T-cell (primary cell): ENCODE measurements at places on chromosomes 11 and 22.

GRCh38 chr11:81432333-81432732 is 1301.3 kb downstream of the FAM181B start:
- no peaks in the 10 kb centered on the region for H3K27me3 ChIP-seq
- H3K36me3 ChIP-seq, result no peaks in the 10 kb centered on the region
- no peak for DNase-seq

DNA sequence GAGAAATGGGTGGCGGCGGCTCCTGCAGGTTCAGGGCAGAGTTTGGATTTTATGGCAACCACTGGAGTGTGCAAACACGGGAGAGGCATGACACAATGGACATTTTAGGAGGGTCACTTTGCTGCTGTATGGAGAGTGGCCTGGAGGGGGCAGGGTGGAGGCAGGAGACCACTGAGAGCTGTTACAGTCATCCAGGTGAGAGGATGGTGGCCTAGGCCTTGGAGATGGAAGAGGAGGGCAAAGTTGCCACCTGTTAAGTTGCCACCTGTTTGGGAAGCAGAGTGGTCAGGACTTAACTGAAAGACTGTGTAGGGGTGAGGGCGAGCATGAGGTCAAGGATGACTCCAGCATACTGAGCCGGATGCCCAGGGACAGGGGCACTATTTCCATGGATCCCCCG is 2.3 kb upstream of the RAD9A start:
- H3K36me3 ChIP-seq, result peaks cover 6% of the 10 kb centered on the region
- H3K27ac ChIP-seq, result no peak overlapping the region
- no peaks in the 10 kb centered on the region for H3K27me3 ChIP-seq
- H3K4me3 ChIP-seq, result no peak overlapping the region

DNA sequence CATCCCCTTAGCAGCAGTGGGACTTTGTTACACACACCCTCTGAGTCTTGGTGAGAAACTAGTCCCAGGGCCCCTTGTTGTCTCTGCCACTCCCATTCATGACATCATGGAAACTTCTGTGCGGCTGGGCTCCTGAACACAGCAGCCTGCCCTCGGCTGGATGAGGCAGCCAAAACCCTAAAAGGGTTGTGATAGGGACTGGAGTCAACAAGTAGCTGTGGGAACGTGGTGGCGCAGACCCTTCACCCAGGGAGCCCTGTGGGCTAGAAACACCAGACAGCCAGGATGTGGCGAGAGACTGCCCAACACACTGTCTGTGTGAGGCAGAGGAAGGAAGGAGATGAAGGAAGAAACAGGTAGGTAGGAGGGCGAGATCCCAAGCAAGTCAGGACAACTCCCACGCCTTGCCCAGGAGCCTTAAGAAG is 3.9 kb downstream of the CD3D start:
- H3K4me1 ChIP-seq, result peaks cover 40% of the 10 kb centered on the region
- peak; percentile 88 for DNase-seq
- H3K27me3 ChIP-seq, result no peaks in the 10 kb centered on the region
- peak overlapping the region; percentile 73 for H3K4me3 ChIP-seq

- no peak for DNase-seq
- no peaks in the 10 kb centered on the region for H3K36me3 ChIP-seq
- no peak overlapping the region for H3K27ac ChIP-seq
- H3K4me3 ChIP-seq, result no peak overlapping the region
- H3K4me1 ChIP-seq, result no peaks in the 10 kb centered on the region
Observed at GRCh38 chr11:6925636-6926207, 504 bp upstream of the ZNF215 start.

- H3K4me3 ChIP-seq, result no peak overlapping the region
- no peaks in the 10 kb centered on the region for H3K27me3 ChIP-seq
- DNase-seq, result no peak
- H3K36me3 ChIP-seq, result no peaks in the 10 kb centered on the region
- no peaks in the 10 kb centered on the region for H3K4me1 ChIP-seq
Observed at GRCh38 chr11:56705784-56706396, 7.0 kb downstream of the OR9G1 start.

GRCh38 chr22:47396105-47396504 is 633.7 kb downstream of the TBC1D22A start:
- H3K4me3 ChIP-seq, result no peak overlapping the region
- H3K36me3 ChIP-seq, result no peaks in the 10 kb centered on the region
- no peak overlapping the region for H3K27ac ChIP-seq
- DNase-seq, result no peak
- no peaks in the 10 kb centered on the region for H3K27me3 ChIP-seq
- no peaks in the 10 kb centered on the region for H3K4me1 ChIP-seq

DNA sequence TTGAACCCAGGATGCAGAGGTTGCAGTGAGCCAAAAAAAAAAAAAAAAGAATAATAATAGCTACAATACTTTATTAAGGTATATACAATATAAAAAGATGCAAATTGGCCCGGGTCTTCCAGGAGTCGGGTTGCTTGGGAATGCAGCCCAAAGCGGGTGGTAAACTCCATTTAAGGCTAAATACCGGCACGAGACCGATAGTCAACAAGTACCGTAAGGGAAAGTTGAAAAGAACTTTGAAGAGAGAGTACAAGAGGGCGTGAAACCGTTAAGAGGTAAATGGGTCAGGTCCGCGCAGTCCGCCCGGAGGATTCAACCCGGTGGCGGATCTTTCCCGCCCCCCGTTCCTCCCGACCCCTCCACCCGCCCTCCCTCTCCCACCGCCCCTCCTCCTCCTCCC is 143.3 kb downstream of the DLG2 start:
- no peaks in the 10 kb centered on the region for H3K27me3 ChIP-seq
- no peaks in the 10 kb centered on the region for H3K36me3 ChIP-seq

- H3K4me1 ChIP-seq, result peaks cover 5% of the 10 kb centered on the region
- H3K27me3 ChIP-seq, result no peaks in the 10 kb centered on the region
- DNase-seq, result no peak
- no peaks in the 10 kb centered on the region for H3K36me3 ChIP-seq
Observed at GRCh38 chr22:25774575-25775026, 32.6 kb downstream of the MYO18B start.

GRCh38 chr11:12222055-12222792 is 111.8 kb downstream of the MICAL2 start:
- peaks cover 54% of the 10 kb centered on the region for H3K4me1 ChIP-seq
- H3K4me3 ChIP-seq, result no peak overlapping the region
- H3K36me3 ChIP-seq, result peaks cover 40% of the 10 kb centered on the region
- H3K27me3 ChIP-seq, result no peaks in the 10 kb centered on the region

- no peaks in the 10 kb centered on the region for H3K27me3 ChIP-seq
- no peak for DNase-seq
- H3K4me3 ChIP-seq, result no peak overlapping the region
- no peaks in the 10 kb centered on the region for H3K4me1 ChIP-seq
- H3K36me3 ChIP-seq, result no peaks in the 10 kb centered on the region
Observed at GRCh38 chr11:116336540-116336939, 436.2 kb downstream of the BUD13 start.

- H3K27me3 ChIP-seq, result peaks cover 5% of the 10 kb centered on the region
- no peaks in the 10 kb centered on the region for H3K4me1 ChIP-seq
- no peak overlapping the region for H3K4me3 ChIP-seq
Observed at GRCh38 chr11:126833065-126833464, 167.5 kb downstream of the KIRREL3 start.

- no peak overlapping the region for H3K4me3 ChIP-seq
- H3K27me3 ChIP-seq, result no peaks in the 10 kb centered on the region
- H3K36me3 ChIP-seq, result no peaks in the 10 kb centered on the region
Observed at GRCh38 chr11:25119416-25119815, 622.6 kb downstream of the LUZP2 start.

DNA sequence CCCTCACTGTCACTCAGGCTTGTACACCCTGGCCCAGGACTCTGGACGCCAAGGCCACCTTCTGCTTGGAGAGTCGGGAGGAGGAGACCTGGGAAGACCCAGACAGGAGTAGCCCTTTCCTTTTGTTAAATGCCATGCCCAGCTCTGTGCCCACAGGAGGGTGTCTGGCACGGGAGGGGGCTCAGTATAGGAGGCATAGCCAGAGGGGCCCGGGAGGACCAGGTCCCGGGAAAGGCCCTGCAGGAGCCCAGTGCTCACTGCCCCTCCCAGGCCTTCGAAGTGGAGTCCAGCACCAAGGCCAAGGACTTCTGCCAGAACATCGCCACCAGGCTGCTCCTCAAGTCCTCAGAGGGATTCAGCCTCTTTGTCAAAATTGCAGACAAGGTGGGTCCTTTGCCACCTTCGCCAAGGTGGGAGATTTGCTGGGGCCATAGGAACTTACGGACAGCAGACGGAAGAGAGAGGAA is 79.0 kb downstream of the MYO7A start:
- H3K4me3 ChIP-seq, result no peak overlapping the region
- H3K27ac ChIP-seq, result no peak overlapping the region
- H3K4me1 ChIP-seq, result peaks cover 3% of the 10 kb centered on the region
- H3K36me3 ChIP-seq, result no peaks in the 10 kb centered on the region
- no peak for DNase-seq
- H3K27me3 ChIP-seq, result no peaks in the 10 kb centered on the region

GRCh38 chr11:112630496-112630895 is 330.7 kb upstream of the NCAM1 start:
- H3K4me1 ChIP-seq, result no peaks in the 10 kb centered on the region
- DNase-seq, result no peak
- no peaks in the 10 kb centered on the region for H3K27me3 ChIP-seq
- H3K4me3 ChIP-seq, result no peak overlapping the region
- H3K27ac ChIP-seq, result no peak overlapping the region

DNA sequence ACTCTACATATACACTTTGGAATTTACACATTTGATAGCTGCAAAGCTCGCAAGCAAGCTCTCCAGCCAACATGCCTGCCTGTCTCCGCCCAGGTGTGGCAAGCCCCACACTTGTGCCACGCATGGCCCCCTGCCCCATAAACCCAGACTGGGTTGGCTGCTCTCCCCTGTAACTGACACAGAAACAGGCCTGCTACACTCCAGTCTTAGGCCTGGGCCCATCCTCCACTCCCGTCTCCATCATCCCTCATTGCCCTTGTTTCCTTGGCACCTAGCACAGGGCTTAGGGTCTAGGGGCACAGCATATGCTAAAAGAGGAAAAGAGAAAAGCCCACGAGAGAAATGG is 41.4 kb downstream of the PACSIN2 start:
- H3K36me3 ChIP-seq, result no peaks in the 10 kb centered on the region
- no peaks in the 10 kb centered on the region for H3K27me3 ChIP-seq
- peaks cover 3% of the 10 kb centered on the region for H3K4me1 ChIP-seq

- H3K27ac ChIP-seq, result no peak overlapping the region
- DNase-seq, result no peak
- peaks cover 2% of the 10 kb centered on the region for H3K4me1 ChIP-seq
- no peaks in the 10 kb centered on the region for H3K36me3 ChIP-seq
Observed at GRCh38 chr11:124837491-124837856, 27.8 kb upstream of the ROBO3 start.

DNA sequence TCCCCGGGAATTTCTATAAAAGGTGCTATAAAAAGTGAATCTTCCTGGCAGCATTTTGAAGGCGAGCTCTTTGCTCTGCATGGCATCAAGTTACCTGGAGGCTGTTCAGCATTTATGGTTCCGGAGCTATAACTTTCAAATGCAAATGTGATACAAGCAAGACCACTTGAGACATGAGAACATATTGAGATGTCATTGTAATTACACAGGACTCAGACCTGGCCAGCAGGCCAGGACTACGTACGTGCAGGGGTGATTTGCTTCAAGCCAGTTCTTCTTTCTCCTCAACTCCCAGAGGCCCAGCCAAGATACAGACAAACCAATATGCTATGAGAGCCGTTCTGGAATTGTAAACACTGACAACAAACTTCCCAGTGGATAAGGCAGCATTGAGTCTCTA is 227.4 kb upstream of the FAT3 start:
- H3K4me1 ChIP-seq, result no peaks in the 10 kb centered on the region
- no peaks in the 10 kb centered on the region for H3K27me3 ChIP-seq
- no peaks in the 10 kb centered on the region for H3K36me3 ChIP-seq

- no peaks in the 10 kb centered on the region for H3K27me3 ChIP-seq
- no peak for DNase-seq
- no peak overlapping the region for H3K4me3 ChIP-seq
- no peak overlapping the region for H3K27ac ChIP-seq
- peaks cover 5% of the 10 kb centered on the region for H3K4me1 ChIP-seq
- H3K36me3 ChIP-seq, result peaks cover 37% of the 10 kb centered on the region
Observed at GRCh38 chr11:72002841-72003775, 4.4 kb downstream of the IL18BP start.

GRCh38 chr22:48906216-48906835 is 921.3 kb downstream of the BRD1 start:
- H3K4me1 ChIP-seq, result no peaks in the 10 kb centered on the region
- H3K27ac ChIP-seq, result no peak overlapping the region
- H3K27me3 ChIP-seq, result no peaks in the 10 kb centered on the region
- no peak for DNase-seq
- no peaks in the 10 kb centered on the region for H3K36me3 ChIP-seq
- H3K4me3 ChIP-seq, result no peak overlapping the region

- H3K27ac ChIP-seq, result no peak overlapping the region
- no peaks in the 10 kb centered on the region for H3K36me3 ChIP-seq
- DNase-seq, result no peak
Observed at GRCh38 chr22:48277868-48278581, 1515.6 kb downstream of the TBC1D22A start.

- H3K27ac ChIP-seq, result no peak overlapping the region
- no peaks in the 10 kb centered on the region for H3K27me3 ChIP-seq
- H3K36me3 ChIP-seq, result no peaks in the 10 kb centered on the region
- H3K4me3 ChIP-seq, result no peak overlapping the region
Observed at GRCh38 chr22:20018001-20018400, 1.4 kb upstream of the ARVCF start.

DNA sequence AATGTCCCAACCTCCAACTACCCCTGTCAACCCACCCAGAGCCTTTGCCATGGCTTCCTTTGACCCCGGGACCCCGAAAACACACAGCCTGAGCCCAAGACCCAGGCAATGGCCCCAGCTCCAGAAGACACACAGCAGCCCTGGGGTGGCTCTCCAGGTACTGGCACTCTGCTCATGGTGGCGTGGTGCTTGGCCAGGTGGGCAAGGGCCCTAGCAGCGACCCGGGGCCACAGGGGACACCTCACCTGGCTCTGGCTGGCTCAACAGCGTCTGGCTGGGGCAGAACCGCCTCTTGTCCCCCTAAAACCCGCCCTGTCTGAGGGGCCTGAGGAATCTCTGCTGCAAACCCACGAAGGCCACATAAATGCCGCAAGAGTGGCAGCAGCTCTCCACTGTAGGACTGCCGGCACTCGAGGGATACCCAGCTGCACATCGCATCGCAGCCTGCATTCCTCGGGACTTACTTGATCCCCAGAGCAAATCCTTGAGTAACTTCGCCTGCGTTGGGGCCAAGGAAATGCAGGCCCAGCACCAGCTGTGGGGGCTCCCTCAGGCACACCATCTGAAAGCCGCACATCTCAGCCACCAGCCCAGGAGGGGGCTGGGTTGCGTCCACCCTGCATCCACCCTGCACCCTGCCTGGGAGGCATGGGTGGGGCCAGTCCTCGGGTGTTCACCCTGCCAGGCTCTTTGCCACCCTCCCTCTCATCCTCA is 23.1 kb upstream of the GNB1L start:
- H3K27ac ChIP-seq, result no peak overlapping the region
- no peak overlapping the region for H3K4me3 ChIP-seq
- peaks cover 5% of the 10 kb centered on the region for H3K36me3 ChIP-seq
- no peak for DNase-seq
- no peaks in the 10 kb centered on the region for H3K27me3 ChIP-seq
- peaks cover 37% of the 10 kb centered on the region for H3K4me1 ChIP-seq

DNA sequence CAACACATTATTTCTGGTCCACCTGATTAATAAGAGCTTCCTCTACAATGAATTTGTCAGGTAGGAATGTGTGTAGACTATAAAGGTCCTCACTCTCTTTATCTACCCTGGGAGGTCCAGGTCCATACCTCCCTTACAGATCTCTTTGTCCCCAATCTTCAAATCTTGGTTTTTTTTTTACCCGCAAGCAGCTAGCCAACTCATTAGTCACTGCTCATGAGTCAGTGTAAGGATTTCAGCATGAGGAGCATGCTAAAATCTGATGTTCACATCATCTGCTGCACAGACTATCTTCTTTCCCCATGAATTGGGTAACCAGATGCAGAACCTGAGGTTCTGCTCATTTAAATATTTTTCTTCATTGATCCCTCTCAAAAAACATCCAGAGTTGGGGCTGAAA is 397.0 kb upstream of the ISX start:
- H3K4me3 ChIP-seq, result no peak overlapping the region
- H3K4me1 ChIP-seq, result no peaks in the 10 kb centered on the region
- H3K27me3 ChIP-seq, result no peaks in the 10 kb centered on the region
